Mononuclear cell (primary cell): ENCODE measurements at places on chromosomes 7 and 10. TPM values are rescaled to one million over a fixed set of nuclear protein-coding genes. Genes with fewer than 3 reads are reported as not detected.

Gene SLC16A12
- not detected for total RNA-seq

Gene RAB11FIP2
- total RNA-seq: 62.8 TPM

Gene GNAI1
- 0.73 TPM for total RNA-seq

Gene DPY19L1
- 9.9 TPM for total RNA-seq

Gene ZNF746
- 38.1 TPM for total RNA-seq

Gene C10orf105
- 0.31 TPM for total RNA-seq

Gene ITIH2
- total RNA-seq: not detected

Gene RINT1
- 29.0 TPM for total RNA-seq

Gene SYNPO2L
- 0.10 TPM for total RNA-seq
